Renal pelvis (tissue), 12 donors: ENCODE measurements at places on chromosomes 12 and 14. TPM values are rescaled to one million over a fixed set of nuclear protein-coding genes. Genes with fewer than 3 reads are reported as not detected.
A peak's percentile ranks its signal among the peaks of the same experiment; 100 is the strongest.

Gene PZP
- polyA plus RNA-seq, result 0.30 TPM

Gene CEBPE
- 0.30 TPM for polyA plus RNA-seq

Gene CRADD
- 12.3 TPM for polyA plus RNA-seq

Gene NEUROD4
- not detected for polyA plus RNA-seq

Gene POTEG
- polyA plus RNA-seq, result not detected

Gene FCF1
- 56.0 TPM for polyA plus RNA-seq

Gene SMIM10L1
- polyA plus RNA-seq, result 18.0 TPM

Gene SAMD4A
- 12.8 TPM for polyA plus RNA-seq

Gene BRAP
- 18.2 TPM for polyA plus RNA-seq

Gene PROX2
- polyA plus RNA-seq, result 0.63 TPM

Gene PKP2
- polyA plus RNA-seq, result 21.7 TPM

Gene APAF1
- polyA plus RNA-seq, result 29.7 TPM

Gene CARMIL3
- polyA plus RNA-seq, result 2.4 TPM

GRCh38 chr12:57836442-57837375, 9.8 kb downstream of the CTDSP2 start:
- DNase-seq, result peak; percentile 93

GRCh38 chr14:34826661-34827060, 48.5 kb downstream of the BAZ1A start:
- DNase-seq, result no peak

- DNase-seq, result no peak
These were observed 73.3 kb downstream of the NCOR2 start for GRCh38 chr12:124493809-124494750.

- no peak for DNase-seq
These were observed 89.6 kb downstream of the TMEM132C start for GRCh38 chr12:128356547-128356946.

DNA sequence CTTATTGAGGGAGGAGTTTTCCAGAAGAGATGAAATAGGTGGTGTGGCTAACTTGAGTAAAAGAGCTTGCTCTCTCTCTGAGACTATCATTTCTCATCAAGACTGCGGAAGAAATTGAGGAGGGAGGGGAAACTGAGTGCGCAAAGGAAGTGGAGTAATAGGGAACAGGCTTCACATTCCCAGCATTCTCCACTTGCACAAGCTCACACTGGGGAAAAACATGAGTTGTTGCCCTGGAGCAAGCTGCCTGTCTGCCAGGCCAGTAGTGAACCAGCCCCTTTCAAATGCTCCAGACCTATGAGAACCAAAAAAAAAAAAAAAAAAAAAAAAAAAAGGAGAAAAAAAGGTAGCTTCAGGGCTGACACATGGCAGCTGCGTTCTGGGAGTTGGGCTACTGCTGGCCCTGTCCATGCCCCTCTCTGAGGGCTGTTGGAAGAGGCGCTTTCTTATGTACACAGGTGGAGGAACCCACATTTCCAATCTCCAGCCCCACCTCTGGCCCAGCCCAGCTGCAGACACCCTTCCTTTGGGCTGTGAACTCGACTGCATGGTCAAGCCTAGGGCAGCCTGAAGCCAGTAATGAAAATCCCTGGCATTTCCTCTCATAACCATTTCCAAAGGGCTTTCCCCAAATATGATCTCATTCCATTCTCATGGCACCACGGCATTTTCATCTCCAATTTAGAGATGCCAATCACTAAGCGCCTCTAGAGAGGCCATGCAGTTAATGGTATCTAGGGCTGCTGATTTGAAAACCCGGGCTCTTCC, 32.5 kb upstream of the EMP1 start:
- DNase-seq, result no peak

DNA sequence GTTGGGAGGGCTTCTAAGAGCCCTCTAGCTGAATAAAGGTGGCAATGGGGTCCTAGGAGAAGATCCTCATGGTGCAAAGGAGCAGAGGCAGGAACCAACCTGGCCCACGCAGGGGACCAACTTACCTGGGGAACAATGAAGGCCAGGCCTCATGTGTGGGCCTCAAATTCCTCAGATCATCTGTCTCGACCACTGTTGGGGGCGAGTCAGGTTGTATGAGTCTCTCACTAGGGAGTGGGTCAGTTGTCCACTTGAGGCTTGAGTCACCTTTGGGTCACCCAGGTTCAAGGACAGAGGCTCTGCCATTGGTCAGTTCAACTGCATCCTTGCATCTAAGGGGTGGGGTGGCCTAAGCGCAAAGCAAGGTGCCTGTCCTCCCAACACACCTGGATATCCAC, 43.7 kb upstream of the BDKRB2 start:
- DNase-seq, result no peak

- peak; percentile 79 for DNase-seq
These were observed 26.8 kb upstream of the DAAM1 start for GRCh38 chr14:59161561-59162175.

DNA sequence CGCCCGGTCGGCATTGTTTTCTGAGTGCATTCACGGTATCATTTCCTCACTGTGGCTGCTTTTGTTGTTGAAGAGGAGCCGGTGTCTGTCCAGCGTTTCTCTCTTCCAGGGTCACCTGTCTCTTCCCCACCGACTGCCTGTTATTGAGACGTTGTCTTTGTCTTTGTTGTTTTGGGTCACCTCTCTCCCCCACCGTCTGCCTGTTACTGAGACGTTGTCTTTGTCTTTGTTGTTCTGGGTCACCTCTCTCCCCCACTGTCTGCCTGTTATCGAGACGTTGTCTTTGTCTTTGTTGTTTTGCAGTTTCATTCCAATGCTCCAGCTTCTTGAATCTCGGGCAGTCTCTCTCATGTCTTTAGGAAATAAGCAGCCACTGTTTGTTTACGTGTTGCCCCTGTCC, 69.9 kb downstream of the DDX51 start:
- no peak for DNase-seq

DNA sequence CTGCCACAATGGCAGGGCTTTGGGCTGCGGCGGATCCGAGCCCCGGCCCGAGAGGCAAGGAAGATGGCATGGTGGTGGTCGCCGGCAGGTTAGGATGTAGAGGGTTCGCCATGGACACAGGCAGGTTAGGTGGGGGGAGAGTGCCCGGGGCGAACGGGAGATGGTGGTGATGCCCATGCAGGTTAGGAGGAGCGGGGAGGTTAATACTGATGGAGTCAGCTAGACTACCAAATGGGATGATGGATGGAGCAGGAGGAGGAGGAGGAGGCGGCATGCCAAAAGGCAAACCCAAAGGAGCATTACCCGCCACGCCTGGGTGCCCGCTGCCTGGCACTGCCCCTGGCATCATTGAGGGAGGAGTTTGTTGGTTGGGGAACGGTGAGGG, 6.2 kb downstream of the MYL6 start:
- DNase-seq, result no peak

DNA sequence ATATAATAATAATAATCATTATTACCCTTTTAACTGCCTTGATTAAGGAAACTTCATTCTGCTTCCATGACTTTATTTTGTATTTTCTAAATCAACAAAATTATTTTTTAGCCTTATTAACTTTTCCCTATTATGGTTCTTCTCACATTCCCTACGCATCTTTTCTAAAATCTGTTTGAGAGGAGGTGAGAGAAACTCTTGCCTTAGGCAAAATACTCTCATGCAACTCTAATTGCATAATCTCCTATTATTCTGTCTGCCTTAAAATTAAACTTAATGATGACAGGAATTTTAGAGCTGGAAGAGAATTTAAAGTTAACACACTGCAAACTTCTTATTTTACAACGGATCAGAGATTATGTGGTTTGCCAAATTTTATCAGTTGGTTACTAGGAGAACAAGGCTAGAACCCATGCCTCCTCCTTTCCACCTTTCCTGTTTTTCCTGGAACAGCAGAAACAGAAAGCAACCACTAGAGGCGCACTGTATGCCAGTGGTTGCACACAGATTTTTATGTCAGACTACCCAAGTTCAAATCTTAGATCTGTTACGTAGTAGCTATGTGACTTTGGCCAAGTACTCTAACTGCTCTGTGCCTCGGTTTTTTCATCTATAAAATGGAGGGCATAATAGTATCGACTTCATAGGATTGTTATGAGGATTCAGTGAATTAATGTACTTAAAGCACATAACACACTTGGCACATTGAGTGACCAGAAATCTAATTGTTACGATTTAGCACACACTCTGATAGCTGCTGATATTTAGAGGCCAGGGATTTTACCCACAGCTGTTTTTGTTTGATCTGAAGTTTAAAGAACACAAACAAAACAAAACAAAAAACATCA, 4.3 kb upstream of the BRMS1L start:
- DNase-seq, result no peak

GRCh38 chr12:5210179-5210922, 166.7 kb downstream of the KCNA5 start:
- no peak for DNase-seq

- peak; percentile 70 for DNase-seq
These were observed 39.8 kb downstream of the GPR135 start for GRCh38 chr14:59425322-59425935.

DNA sequence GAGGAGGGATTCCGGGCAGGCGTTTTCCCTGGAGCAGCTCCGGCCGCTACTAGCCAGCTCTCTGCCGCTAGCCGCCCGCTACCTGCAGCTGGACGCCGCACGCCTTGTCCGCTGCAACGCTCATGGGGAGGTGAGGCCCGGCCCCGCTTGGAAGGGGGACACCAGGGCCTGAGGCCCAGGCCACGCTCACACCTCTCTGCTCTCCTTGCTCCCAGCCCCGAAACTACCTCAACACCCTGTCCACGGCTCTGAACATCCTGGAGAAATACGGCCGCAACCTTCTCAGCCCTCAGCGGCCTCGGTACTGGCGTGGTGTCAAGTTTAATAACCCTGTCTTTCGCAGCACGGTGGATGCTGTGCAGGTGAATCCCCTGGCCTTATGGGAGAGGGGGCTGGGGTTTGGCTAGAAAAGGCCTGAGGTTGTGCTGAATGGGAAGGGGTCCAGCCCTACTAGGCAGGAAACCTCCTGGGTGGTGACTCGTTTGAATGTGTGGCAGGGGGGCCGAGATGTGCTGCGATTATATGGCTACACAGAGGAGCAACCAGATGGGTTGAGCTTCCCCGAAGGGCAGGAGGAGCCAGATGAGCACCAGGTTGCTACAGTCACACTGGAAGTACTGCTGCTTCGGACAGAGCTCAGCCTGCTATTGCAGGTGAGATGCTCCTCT, 597 bp downstream of the RNF31 start:
- DNase-seq, result no peak

DNA sequence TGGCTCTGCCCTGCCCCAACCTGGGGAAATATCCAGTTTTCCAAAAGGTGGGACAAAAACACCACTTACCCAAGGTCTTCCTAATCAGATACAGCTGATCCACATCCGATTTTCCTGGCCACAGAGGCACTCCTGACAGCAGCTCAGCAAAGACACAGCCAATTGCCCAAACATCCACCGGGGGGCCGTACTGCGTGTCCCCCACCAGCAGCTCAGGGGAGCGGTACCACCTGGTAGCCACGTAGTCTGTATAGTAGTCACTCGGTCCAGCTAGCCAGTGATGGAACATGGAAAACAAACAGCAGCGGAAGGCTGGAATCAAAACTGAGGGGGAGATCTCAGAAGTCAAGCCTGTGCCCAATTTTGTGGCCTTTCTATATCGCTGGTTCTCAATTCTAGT, 28.8 kb downstream of the DMAC2L start:
- DNase-seq, result no peak

GRCh38 chr14:56549721-56550120, 29.9 kb upstream of the TMEM260 start:
- DNase-seq, result no peak
